ENCODE measurements at places on chromosomes 11 and 22. TPM values are rescaled to one million over a fixed set of nuclear protein-coding genes. Genes with fewer than 3 reads are reported as not detected.

IL10RA gene
- 3.1 TPM for polyA plus RNA-seq

GRCh38 chr11:75946531-75947530, 131.8 kb downstream of the UVRAG start:
- no peak for DNase-seq

GRCh38 chr22:19853879-19854777, 546 bp downstream of the GNB1L start:
- DNase-seq, result no peak

IRF7 gene
- polyA plus RNA-seq, result 15.4 TPM

GRCh38 chr11:76841923-76842452, 18.7 kb upstream of the ACER3 start:
- no peak for DNase-seq

GRCh38 chr11:9146477-9146876, 55.1 kb upstream of the SCUBE2 start:
- no peak for DNase-seq

GRCh38 chr11:88420165-88420791, 82.7 kb upstream of the CTSC start:
- no peak for DNase-seq

DNA sequence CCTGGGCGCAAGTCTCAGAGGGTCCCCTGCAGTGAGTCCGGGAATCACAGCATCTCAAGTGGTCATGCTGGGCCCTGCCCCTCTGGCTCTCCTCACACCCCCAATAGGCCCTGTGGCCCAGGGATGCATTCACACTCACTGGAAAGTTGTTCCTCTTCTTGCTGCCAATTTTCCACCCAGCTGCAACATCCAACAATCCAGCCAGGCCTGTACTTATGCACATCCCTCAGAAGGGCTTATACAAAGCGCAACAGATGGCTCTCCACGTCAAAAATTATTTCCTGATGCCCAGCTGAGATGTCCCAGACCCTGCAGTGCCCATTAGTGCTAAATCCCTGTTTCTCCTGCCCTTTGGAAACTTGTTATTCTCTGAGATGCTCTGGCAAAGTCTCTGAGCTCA, 407.8 kb upstream of the NARS2 start:
- DNase-seq, result no peak

- no peak for DNase-seq
These were observed 3.7 kb downstream of the OSBP start for GRCh38 chr11:59611570-59612565.

DNA sequence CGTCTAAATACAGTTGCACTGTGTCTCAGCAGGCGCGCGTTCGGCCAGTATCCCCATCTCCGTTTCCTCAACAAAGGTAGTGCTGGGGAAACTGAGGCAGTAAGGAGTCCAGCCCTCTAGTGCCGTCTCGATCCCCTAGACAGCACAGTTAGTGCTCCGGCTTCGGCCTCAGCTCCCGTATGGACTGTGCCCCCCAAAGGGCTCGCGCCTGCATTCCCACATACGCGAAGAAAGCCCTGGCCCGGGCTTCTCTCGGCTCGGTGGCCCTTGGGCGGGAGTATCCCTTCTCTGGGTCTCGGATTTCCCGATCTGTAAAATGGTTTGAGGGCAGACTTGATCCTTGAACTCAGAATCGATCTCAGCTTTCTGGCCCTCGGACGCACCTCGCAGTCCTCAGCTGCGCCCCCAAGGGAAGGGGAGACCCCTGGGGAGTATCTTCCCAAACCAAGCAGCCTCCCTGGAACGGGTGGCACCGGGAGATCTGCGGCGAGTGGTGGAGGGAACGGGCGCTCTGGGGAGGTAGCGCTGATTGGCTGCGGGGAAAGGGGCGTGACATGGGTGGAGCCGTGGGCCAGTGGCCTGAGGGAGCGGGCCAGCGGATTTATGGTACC, 759 bp upstream of the PEX16 start:
- no peak for DNase-seq

- no peak for DNase-seq
These were observed 27.9 kb downstream of the MB start for GRCh38 chr22:35589071-35589755.

NAALAD2 gene
- polyA plus RNA-seq, result 33.7 TPM

ESAM gene
- polyA plus RNA-seq, result 73.2 TPM

DNA sequence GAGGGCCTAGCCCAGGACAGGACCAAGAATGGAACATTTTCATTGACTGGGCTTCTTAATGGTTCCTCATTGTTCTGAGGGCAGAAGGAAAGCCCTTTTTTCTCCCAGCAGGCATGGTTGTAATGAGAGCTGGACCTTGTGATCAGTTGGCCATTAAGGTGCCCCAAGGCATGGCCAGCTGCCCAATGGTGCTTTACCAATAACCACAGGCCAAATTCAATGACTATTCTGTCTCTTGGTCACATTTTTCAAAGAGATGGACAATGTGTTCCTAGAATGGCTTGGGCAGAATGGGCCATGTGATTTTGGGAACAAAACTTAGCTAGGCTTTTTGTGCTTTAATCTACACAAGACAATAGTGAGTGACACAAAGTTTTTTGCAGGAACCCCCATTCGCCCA, 7.3 kb downstream of the NAV2 start:
- DNase-seq, result no peak

DNA sequence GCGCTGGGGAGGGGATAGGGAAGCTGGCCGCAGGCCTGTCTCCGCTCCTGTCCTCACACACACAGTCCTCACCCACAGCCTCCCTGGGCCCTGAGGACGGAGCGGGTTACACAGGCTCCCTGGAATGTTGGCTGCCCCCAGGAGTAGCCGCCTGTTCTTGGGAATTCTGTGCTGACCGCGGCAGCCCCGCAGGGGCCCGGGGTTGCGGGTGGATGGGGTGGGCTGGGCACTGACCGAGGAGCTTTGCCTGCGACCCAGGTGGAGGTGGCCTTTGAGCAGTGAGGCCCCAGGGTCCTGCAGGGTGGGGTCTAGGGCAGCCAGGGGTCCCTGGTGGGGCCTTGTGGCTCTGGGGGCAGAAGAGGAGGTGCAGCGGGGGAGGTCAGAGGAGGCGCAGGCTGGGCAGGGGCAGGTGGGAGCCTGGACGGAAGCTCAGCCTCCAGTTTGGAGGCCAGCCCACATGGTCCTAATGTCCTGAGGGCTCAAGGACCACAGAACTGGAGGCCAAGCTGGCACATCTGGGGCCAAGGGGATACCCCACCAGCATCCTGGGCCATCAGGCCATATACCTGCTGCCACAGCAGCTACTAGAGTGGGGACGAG, 6.6 kb upstream of the MRGPRG start:
- DNase-seq, result no peak

MPEG1 gene
- 9.8 TPM for polyA plus RNA-seq

DNA sequence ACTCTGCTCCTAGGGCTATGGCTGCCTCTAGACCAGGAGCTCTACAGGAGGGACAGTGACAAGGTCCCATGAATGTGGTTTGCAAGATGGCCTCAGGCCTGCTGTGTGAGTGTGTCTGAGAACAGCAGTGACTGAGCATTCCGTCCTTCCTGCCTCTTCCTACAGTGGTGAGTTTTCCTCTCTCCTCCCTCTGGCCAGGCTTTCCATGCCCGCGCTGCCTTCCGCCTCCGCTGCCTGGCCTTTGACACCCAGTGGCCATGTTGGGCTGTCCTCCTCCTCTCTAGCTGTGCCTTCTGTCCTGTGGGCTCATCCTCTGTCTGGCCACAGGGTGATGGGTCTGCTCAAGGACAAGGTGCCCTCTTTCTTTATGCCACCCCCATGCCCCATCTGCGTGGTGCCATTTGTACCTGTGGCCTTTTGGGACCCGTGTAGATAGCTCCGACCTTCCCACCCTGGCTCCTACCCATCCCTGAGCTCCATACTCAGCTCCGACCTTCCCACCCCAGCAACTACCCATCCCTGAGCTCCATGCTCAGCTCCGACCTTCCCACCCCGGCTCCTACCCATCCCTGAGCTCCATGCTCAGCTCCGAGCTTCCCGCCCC, 970.4 kb downstream of the BRD1 start:
- no peak for DNase-seq

GRCh38 chr11:77109236-77110019, 6.8 kb downstream of the OMP start:
- DNase-seq, result no peak

- no peak for DNase-seq
These were observed 92.5 kb downstream of the C11orf87 start for GRCh38 chr11:109514313-109515018.

GRCh38 chr22:40251106-40251505, 73.4 kb downstream of the TNRC6B start:
- DNase-seq, result no peak

DNA sequence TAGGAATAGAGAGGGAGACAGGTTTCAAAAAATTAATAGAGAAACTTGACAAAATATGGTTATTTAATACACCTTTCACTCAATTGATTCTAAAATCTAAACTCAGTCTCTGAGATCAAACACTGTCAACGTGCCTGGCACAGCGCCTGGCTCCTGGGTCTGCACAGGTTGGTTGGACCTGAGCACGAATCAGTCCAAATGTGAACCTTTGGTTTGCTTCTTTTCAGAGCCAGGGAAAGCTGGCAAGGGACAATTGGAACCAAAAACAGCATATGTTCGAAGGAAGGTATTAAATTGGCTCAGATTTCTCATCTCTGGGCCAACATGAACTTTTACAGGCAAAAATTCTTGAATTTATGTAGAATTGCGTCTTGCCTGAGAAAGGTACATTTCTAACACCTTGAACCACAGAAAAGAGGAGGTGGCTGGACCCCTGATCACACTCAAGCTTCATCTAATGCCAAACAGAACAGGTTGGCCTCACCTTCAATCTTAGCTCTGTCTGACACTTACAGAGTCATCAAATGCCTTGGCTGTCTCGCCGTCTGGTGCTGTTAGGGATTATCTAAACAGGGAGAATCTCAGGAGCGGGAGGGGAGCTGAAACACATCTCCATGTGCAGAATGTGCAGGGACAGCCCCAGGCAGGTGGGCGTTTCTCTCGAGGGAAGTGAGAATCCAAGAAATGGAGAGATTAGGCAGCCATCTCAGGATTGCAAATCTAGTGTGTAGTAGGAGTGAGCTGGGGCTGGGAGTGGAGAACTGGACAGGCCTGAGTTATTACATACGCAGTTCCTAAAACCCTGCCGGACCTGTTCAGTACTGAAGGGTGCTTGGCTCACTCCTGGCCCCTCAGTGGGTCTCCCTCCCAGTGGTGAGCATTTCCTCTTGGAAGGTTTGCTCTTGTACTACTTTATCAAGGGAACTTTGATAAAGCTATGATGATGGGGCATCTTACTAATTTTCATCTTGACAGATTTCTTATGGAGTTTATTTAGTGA, 442.2 kb upstream of the B3GAT1 start:
- no peak for DNase-seq

DNA sequence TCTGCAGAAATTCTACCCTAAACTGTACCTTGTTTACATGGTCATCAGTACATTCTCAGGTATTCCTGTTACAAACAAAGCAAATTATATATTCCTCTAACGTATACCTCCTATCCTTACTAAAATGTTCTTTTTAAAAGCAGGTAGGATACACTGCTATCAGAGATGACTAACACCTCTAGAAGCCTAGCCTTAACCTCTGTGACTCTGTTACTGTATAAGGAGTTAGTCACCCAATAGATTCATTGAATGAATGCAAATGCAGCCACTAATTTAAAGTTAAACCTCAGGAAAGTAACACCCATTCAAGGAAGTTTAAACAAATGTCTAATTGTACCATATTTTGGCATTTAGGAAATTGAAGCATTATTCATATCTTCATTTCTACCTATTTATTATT, 82.2 kb downstream of the FCHSD2 start:
- no peak for DNase-seq

RFPL3 gene
- polyA plus RNA-seq, result not detected

Data from left renal cortex interstitium (tissue), 4 donors.